ENCODE measurements at places on chromosomes 12 and 14.

GRCh38 chr14:93112891-93113677 lies 2.6 kb downstream of the ITPK1 start:
- DNase-seq, result peak; percentile 59

DNA sequence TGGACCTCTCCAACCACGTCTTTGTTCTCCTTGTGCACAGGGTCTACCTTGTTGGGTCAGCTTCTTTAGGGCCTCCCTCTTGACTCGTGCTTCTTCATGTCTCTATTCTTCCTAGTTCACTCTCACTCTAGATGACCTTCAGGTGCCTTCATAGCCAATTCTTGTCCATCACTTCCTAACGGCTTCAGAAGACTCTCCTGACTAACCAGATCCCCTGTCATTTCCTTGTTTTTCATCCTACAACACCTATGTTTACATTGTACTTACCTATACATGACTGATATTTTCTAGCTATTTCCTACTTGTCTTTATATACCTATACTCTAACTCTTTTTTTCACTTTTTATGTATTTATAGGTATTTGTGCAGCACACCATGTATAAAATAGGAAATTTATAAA lies 117.1 kb downstream of the RPS6KA5 start:
- DNase-seq, result no peak

DNA sequence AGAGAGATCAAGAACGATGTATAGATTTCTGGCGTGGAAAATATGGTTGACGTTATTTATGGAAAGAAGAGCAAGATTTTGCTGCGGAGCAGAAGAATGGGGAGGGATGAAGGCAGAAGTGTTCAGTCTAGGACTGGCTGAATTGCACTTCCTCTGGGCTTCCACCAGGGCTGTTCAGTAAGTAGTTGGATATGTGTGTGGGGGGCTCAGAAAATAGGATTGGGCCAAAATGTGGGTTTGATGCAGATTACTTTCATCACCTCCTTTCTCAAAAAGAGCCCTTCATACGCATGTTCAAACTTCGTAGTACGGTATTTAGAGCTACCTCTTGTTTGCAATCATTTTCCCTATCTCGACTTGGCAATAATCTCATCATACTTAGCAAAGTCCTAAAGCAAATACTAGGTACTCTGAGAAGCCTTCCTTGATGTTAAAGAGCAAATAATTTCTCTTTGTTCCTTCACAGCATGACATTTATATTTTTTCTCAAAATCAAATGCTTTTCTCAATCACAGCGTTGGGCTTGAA lies 349.4 kb downstream of the NELL2 start:
- no peak for DNase-seq

DNA sequence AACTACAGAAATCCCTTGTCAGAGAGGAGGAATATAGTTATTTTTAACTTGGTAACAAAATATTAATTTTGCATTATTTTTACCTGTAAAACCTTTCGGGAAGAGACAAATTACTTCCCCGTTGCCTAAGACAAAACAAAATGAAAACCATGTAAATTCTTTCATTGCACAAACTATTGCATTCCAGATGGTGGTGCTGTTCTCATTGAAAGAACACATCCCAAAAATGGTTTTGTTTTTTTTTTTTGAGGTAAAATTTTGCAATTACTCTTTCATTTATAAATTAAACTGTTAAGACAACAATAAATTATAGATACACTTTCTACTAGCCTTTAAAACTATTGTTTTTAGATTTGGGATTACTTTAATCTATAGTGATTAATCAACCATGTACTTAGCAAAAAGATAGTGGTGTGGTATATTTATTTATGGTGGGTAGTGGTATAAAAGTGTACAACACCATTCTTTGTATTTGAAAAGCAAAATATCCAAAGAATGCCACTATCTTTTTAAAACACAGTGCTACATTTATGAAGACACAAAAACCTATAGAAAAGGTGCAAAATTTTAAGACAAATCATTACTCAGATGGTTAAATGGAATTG lies 115.5 kb downstream of the SLC38A1 start:
- DNase-seq, result no peak

DNA sequence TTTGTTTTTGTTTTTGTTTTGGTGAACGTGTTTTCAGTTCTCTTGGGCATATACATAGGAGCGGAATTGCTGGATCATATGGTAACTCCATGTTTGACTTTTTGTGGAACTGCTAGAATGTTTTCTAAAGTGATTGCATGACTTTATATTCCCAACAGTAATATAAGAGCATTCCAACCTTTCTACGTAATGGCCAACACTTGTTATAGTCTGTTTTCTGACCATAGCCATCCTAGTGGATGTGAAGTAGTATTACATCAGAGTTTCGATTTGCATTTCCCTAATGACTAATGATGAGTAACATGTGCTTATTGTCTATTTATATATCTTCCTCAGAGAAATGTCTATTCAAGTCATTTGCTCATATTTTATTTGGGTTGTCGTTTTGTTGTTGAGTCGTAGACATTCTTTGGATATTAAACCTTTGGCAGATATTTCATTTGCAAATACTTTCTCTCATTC lies 268.7 kb downstream of the AEBP2 start:
- no peak for DNase-seq

DNA sequence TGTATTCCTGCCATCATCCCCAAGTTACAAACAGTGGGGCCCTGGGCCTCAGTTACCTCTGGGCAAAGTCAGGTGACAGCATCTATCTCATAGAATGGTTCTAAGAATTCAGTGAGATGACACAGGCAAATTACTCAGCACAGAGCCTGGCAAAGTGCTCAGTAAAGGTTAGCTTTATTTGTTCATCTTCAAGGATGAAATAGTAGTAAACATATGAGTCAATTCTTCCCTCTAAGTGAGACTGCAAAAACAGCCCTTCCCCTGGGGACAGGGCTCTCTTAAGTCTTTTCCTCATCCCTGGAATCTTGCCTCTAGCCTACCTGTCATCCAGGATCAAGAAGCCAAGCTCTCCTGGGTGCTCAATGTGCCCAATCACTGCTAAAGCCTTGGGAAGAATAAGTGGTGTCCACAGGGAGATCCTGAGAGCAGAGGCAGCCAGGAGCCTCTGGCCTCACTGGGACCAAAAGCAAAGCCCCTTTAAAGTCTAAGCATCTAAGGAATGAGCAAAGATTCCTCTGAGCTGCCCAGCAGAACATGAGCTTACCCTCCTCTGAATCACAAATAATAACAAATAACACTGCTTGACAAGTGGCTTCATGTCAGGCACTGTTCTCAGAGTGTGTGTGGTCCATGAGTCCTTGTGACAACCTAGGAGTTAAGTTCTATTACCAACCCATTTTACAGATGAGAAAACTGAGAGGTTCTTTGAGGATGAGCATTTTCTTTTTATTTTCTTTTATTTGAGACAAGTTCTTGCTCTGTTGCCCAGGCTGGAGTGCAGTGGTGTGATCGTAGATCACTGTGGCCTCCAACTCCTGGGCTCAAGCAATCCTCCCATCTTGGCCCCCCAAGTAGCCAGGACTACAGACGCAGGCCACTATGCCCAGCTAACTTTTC lies 12.1 kb downstream of the NUAK1 start:
- no peak for DNase-seq

GRCh38 chr12:63078906-63079305 lies 72.1 kb downstream of the AVPR1A start:
- DNase-seq, result no peak

GRCh38 chr14:92340071-92340470 lies 17.1 kb downstream of the SLC24A4 start:
- no peak for DNase-seq

- no peak for DNase-seq
Measured at GRCh38 chr12:1655225-1655788, 26.3 kb downstream of the WNT5B start.
